NCI-H2107 (cell line): ENCODE measurements at places on chromosomes 2 and 18.

GRCh38 chr18:6236258-6236657 is 178.5 kb downstream of the L3MBTL4 start:
- no peak for DNase-seq

GRCh38 chr2:177391822-177392372 is 676 bp upstream of the AGPS start:
- no peak for DNase-seq

GRCh38 chr2:135792401-135793150 is 44.4 kb downstream of the LCT start:
- DNase-seq: no peak

DNA sequence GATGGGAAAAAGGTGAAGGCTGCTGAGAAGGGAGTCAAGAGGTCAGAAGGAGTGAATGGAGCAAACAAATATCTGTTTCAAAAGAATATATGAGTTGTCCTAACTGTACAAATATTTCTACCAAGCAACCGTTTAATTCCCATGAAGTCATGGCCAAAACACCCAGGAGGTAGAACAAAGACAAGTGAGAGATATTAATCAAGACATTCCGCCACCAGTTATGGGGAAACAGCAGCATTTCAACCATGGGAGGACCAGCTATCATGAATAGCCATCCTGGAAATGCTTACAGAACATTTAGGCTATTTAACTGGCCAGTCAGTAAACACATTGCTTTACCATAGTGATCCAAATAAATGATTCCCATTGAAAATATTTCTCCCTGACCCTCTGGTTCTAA is 396.3 kb downstream of the IRS1 start:
- DNase-seq: no peak

DNA sequence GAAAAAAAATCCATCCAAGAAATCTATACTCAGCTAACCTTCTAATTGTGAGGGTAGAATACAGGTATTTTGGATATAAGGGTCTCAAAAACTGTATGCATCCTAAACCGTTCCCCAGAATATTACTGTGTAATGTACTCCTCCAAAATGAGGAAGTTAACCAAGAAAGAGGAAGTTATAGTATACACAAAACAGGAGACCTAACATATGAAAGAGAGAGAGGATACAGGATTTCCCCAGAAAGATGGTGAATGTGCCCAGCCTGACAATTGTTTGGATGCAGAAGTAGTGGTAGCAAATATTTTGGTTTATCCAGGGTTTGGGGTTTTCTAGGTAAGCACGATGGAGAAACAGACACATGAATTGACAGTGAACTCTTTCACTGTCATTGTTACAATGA is 50.6 kb downstream of the GALNT3 start:
- DNase-seq: no peak

DNA sequence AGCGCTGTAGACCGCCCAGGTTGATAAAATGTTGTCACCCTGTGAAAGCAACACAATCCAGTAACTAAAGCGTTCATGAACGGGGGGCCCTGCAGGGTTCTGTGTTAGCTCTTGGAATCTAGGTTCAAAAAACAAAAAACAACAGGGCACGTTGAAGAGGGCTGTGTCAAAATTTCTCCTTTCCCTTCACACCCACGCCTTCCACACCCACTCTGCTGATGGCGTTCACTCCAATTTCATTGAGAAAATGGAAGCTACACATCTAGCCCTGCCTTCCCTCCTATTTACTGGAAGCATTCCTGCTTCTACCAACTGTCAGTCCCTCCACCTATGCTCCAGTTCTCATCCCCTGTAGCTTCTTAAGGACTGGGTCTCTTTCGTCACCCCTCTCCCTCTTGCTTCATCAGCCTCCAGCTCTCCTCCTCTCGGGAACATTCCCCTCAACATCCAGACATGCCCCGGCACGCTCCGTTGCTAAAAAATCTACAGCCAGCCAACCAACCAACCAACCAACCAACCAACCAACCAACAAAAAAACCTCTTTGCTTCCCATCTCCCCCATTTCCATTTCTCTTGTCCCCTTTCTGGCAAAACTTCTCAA is 98.4 kb upstream of the SP3 start:
- DNase-seq: no peak

DNA sequence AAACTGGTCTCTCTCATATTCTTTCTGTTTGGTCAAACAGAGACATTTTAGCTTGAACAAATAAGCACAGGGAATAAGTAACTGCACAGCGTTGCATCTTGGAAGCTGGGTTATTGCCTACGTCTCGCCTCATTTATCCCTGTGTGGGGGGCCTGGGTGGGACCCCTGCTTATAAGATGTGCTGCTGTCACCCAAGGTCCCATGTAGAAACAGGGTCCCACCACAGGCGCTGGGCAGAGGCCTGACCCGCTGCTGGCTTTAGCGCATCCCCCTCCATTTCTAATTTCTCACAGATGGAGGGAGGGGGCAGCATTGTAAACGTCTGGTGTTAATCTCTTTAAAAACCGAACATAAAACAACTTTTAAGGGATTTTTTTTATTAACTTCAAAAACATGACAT is 207.8 kb downstream of the HDAC4 start:
- no peak for DNase-seq

- no peak for DNase-seq
Measured at GRCh38 chr18:13623348-13623747, 103.0 kb downstream of the FAM210A start.

DNA sequence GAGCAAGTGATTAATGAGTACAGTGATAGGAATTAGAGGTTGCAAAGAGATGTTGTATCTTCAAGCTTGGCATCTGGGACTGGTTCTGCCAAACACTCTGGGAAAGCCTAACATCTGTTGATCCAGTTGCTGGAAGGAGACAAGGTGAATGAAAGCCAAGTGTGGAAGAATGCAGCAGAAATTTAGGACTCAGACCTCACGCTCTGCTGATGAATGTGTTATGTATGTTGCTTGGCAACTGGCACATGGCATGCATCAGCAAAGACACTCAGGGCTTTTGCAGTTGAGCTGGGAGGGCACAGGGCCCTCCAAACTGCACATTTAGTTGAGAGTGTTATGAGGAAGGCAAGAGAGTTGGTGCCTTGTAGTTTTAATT is 105.5 kb downstream of the COLEC12 start:
- DNase-seq: no peak
